ENCODE measurements at places on chromosomes 6 and 20.

DNA sequence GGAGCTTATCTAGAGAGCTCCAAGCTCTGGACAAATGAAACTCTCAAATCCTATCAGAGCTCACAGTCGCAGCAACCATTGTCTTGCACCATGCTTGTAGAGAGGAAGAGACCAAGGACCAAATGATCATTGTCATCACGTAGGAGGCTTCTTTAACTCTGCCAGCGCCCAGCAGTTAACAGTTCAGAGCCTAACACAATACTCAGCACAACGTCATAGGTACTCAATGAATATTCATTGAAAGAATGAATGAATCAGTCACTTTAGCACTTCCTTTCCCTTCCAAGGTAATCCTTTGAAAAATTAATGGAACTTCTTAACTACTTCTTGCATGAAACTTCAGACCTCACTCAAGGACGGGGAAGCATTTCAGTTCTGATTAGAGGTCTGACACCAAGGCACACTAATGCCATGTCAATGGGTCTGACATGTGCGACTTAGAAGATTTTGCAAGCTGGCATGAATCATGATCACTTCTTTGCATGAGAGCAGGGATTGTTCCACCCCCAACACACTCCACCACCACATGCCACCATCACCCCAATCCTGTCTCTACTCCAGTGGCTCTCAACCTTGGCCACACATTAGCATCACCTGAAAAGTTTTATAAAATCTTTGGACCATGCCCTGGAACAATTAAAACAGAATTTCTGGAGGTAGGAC is 45.1 kb downstream of the KHDC1L start:
- DNase-seq: no peak

DNA sequence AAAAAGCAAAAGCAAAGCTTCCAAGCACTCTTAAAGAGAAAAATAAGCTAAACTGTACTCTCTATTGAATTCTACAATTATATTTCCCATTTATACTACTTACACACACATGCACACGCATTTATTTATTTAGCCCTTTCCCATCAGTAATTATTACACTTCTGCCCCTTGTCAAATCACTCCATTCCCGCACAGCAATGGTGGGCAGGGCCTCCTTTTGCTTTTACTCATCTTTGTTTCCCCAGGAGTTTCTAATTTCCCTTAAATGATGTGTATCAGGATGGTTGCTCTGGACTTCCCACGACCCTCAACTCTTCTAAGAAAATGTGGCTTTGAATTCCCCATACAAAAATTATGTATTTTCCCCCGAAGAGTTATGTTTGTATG is 19.9 kb downstream of the PXT1 start:
- no peak for DNase-seq

DNA sequence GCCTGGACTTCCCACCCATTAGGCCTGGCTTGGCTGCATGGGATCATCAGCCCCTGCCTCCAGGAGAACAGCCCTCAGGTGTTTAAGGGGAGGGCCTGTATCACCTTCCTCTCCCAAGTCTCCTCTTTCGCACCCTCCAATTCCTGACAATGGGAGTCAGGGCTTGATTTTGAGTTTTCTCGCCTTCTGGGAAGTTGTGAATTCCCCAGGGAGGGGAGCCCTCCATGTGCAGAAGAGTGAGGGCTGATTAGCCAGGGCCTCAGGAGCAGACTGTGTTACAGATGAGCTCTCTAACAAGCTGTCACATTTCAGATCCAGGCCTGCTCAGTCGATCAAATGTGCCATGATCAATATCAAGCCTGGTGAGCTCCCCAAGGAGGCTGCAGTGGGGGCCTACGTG is 42.4 kb downstream of the CNBD2 start:
- DNase-seq: no peak

- DNase-seq: no peak
Observed at GRCh38 chr6:75557068-75557467, 44.6 kb upstream of the SENP6 start.

DNA sequence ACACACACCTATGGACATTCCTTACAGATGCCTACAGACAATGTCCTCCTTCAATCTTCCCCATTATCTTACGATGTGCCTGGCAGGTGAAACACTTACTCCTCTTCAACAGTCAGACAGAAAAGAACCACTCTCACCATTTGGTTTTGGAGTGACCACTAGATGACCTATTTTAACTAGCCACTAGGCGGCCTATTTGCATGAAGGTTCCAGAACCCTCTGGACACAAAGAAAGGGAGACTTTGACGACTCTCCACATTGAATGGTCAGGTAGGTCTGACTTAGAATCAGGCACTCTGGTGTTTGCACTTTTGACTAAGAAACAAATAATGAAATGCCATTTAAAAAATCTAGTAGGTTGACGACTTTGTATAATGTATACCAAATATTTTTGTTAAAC is 42.0 kb downstream of the PNLDC1 start:
- no peak for DNase-seq

DNA sequence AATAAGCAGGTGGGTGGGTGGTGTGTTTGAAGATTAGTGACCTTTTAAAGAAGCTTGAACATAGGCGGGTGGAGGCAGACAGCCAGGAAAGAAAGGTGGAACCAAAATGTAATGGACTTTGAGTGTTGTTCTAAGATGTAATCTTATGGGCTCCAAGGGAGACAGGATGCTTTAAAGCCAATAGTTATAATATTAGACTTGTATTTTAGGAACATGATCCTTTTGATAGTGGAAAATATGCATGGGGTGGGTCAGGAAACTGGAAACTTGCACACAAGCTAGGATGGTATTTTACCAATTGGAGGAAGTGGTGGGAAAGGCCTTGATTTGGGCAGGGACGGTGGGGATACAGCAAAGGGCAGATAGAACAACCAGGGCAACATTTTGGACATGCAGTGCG is 151.8 kb upstream of the PDE7B start:
- DNase-seq: no peak

DNA sequence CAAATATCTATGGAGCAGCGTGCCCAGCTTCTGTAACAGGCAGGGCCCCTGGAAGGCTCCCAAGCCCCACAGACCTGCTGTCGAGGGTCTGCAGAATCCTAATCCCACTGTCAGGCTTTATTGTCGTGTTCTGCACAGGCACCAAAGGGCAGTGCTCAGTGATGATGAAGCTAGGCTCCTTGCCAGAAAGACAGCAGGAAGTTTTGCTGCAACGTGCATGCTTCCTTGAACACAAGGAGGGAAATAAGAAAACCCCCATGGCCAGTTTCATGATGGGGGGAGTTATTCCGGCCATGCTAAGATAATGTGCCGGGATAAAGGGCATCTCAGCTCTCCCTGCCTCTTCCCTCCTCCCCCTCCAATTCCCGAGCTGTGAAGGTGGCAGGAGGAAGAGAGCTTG is 109.4 kb upstream of the KCNG1 start:
- DNase-seq: no peak

DNA sequence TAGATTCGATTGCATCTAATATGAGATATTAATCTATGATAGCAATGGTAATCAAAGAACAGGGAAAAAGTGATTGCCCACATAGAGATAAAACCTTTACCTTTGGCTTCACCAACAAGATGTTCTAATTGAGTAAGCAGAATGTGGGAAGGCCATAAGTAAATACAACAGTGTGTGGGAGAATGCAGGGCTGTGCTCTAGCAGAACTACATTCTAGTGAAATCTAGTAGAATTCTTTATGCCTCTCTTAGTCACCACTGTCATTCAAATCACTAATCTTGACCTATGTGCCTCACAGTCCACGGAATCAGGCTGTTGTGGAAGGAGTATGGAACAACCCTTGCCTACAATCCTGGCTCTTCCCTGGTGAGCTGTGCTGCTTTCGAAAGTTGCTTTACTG is 30.4 kb upstream of the MCM9 start:
- no peak for DNase-seq

- DNase-seq: no peak
Observed at GRCh38 chr6:16727996-16728395, 33.3 kb downstream of the ATXN1 start.

GRCh38 chr6:157188213-157188612 is 135.1 kb downstream of the TMEM242 start:
- no peak for DNase-seq

- peak; percentile 6 for DNase-seq
Observed at GRCh38 chr6:125154118-125154760, 666 bp downstream of the TPD52L1 start.

GRCh38 chr6:113428702-113429101 is 428.4 kb upstream of the MARCKS start:
- no peak for DNase-seq

GRCh38 chr6:47057830-47058540 is 15.9 kb upstream of the ADGRF1 start:
- DNase-seq: no peak

GRCh38 chr6:32815996-32816395 is 806 bp downstream of the HLA-DOB start:
- no peak for DNase-seq
